ENCODE measurements at places on chromosomes 2 and 18.

DNA sequence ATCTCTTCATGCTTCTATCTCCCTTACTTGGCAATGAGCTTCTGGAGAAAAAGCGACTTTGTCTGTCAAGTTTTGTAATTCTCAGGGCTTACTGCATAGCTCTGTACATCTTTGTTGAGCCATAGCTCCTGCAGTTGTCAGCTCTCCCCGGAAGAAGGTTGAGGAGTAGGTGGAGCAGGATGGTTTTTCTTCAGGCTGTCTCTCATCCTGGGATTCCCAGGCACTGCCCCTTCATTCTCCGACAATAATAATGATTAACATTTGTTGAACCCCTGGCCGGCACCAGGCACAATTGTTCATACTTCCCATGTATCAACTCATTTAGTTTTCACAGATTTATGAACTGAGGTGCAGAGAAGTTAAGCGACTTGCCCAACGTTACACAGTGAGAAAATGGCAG is 23.5 kb upstream of the RHOB start:
- DNase-seq, result no peak

DNA sequence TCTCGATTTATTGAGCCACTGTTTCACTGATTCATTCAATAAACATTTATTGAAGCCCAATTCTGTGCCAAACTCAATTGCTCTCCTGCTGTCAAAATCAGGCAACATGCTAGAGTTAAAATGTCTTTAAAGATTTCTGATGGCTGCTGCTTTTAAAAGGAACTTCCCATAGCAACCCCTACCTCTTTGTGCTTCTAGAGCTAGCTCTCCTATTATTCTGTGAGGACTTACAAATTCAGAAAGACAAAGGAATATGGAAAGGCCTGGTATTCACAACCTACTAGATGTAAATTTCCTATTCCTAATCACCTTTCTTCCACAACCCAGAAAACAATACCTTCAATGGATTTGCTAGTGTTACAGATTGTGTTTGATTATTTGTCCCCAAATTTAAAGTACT is 395.5 kb downstream of the NRXN1 start:
- no peak for DNase-seq

DNA sequence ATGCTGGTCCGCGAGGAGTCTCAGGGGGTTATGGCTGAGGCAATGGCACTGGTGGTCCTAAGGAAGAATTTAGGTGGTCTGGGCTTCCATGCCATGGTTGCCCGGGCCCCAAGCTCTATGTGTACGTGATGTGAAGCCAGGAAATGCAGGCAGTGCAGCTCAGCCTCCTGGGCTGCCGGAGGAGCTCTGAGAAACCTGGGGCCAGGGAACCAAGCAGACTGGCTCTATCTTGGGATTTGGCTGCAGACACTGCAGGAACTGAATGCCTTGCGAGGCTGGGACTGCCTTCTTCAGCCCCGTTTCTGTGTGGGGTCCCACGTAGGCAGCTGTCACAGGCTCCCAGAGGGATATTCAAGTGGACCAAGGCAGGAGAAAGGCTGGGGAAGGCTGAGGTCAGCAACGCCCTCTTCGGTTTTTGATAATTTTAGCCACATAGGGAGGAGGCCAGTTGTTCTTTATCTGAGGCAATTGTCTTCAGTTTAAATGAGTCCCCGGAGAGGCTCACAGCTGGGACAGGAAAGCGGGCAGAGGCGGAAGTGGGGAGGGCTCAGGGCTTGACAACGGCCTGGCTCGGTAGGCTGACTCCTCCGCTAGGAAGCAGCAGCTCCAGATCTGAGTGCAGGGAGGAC is 77.7 kb downstream of the RHOB start:
- no peak for DNase-seq

GRCh38 chr2:1747065-1747941 is 3.0 kb upstream of the PXDN start:
- no peak for DNase-seq

DNA sequence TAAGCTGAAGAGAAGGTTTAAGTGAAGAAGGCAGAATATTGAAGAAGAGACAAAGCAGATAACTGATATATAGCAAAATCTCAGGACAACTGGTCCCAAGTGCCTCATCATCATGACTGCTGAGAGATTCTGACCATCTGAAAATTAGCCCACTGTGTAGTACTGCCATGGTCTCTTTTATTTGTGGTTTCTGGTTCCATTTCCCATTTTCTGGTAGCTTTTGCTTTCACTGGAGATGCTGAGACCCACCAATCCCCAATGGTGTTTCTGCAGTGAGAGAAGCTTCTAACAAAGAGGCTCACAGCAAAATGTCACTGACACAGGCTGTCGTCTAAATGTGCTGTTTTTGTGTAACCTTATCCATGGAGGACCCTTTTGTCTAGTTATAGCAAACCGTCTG is 79.5 kb downstream of the TMEM163 start:
- DNase-seq, result no peak

- DNase-seq, result no peak
These were observed 219.8 kb downstream of the SH3BP4 start for GRCh38 chr2:235171550-235172031.

DNA sequence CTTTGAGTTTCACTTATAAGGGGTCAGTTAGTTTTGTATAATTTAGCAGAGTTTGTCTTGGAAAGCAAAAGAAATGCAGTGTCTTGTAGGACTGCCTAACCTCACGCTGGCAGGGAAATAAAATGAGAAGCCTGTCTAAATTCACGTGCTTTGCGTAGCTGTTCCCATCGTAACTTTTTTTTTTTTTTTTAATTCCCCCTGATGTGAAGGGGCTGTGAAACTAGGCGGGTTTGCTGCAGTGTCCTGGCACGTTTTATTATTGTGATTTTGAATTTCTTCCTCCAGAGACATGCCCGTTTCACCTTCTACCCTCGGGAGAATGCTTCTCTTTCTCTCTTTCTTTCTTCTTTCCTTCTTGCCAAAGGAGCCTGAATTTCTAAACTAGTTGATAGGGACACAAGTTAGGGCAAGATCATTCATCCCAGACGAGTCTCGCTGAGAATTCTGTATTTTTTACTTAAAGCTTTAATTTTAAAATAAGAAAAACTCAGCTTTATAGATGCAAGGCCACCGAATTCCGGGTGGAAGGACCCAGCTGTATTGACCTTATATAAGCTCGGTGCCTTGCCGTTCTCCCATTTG is 2.3 kb downstream of the MEIS1 start:
- no peak for DNase-seq

- DNase-seq, result no peak
These were observed 41.0 kb downstream of the DTNB start for GRCh38 chr2:25632396-25632795.

- DNase-seq, result no peak
These were observed 324.5 kb upstream of the EPHA4 start for GRCh38 chr2:221896505-221897151.

DNA sequence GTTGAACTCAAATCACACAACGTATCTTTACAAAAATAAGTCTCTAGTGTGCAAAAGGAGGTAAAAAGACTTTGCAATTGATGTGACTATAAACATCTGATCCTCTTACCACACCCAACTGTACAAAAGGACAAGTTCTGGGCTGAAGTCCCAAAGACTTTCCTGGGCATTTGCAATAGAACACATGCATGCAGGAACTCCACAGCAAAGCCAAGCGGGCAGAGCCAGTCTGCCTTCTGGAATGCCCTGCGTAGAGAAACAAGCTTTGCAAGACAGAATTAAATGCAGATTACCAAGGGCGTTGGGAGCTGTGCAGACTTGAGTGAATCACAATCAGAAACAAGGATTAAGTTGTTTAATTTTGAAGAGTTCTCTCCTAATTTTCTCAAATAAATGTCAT is 208.4 kb upstream of the ZNF521 start:
- no peak for DNase-seq

DNA sequence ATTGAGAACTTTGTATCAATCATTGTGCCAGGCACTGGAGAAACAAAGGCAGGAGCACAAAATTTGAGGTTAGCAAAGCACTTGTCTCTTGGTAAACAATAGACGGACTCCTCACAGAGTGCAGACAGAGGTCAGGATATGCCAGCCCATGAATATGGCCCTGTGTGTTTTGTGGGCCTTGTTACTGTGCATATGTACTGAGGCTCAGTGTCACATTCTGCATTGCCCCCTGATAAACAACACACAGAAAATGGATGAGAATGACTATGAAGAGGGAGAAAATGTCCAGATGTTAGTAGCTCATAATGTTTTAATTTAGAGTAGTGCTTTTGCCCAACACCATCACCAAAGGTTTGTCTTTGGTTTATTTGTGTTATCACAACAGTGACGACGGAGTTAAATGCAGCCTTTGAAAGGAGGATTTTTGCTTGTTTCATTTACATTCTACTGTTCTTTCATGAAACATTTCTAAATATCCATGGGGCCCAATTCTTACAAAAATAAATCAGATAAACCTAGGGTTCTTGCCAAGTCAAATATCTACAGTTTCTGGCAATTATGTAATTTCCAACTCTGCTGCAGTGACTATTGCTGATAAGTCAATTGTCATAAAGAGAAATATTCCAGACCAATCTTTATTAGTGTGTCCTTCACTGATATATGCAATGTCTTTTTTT is 14.6 kb upstream of the NT5C1B start:
- no peak for DNase-seq

- no peak for DNase-seq
These were observed 335.3 kb downstream of the DLGAP1 start for GRCh38 chr18:4119813-4120212.

GRCh38 chr2:99862566-99862965 is 279.8 kb downstream of the AFF3 start:
- no peak for DNase-seq

DNA sequence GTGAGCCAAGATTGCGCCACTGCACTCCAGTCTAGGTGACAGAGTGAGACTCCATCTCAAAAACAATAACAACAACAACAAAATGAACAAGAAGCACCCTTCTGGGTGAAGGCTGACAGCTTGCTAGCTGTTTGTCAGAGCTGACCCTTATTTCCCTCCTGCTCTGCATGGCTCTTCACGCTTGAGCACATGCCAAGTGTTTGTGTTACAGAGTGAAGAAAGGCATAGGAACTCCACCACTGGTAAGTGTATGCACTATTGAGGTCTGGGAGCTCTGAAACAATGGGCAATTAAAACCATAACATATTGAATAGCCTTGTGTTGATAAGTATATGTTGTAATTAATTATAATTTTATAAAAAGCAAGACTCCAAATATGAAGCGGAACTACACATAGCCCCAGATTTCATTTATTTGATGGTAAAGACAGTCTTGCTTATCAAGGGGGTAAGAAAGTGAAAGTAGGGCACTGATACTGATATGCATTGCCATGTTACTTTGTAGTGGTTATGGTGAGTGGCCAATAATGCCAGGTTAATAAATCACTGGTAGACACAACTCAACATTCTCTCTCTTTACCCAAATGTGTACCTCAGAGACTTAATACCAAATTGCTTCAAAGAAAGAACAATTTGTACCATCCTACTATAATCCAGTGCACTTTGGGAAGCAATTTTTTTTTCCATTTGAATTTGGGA is 163.4 kb downstream of the VWC2L start:
- no peak for DNase-seq

DNA sequence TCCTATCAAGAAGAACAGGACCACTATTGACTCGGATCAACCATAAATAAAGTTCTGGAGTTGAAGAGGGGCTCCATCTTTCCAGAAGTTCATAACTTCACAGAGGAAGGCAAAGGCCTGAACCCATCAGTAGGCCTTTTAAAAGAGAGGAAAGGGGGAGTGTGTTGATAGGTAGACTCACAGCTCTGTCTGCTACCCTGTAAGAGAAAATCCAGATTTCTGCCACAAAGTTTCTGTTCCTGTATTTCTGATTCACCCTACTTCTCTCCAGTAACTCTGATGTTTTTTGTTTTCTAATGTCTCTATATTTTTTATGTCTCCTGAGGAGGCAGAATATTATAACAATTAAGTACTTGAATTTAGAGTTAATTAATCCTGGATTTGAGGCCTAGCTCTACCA is 564.0 kb downstream of the TNS1 start:
- DNase-seq, result no peak

- no peak for DNase-seq
These were observed 96.4 kb downstream of the USP40 start for GRCh38 chr2:233470011-233470687.

GRCh38 chr18:32372381-32373061 is 98.2 kb downstream of the GAREM1 start:
- no peak for DNase-seq

DNA sequence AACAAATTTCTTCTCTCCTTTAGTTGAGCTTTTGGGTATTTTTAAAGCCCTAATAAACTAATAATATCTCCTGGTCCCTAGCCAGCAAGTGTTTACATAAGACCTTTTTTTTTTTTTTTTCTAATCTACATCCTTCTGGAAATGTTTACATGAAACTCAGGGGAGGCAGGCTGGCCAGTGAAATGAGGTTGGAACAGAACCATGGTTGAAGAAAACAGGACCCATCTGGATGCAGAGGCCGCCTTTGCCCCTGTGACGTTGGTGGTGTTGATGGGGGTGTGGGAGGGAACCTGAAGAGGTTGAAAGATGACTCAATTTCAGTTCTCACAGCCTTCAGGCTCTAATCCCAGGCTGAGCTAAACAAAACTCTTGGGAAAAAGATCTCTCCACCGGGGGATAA is 118.5 kb downstream of the NRP2 start:
- no peak for DNase-seq

DNA sequence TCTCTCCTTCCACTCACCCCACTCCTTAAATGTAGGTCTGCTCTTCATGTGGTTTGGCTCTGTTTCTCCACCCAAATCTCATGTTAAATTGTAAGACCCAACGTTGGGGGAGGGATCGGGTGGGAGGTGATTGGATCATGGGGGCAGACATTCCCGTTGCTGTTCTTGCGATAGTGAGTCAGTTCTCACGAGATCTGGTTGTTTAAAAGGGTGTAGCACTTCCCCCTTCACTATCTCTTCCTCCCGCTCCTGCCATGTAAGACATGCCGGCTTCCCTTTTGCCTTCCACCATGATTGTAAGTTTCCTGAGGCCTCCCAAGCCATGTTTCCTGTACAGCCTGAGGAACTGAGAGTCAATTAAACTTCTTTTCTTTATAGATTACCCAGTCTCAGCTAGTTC is 1044.5 kb upstream of the POU3F3 start:
- DNase-seq, result no peak

DNA sequence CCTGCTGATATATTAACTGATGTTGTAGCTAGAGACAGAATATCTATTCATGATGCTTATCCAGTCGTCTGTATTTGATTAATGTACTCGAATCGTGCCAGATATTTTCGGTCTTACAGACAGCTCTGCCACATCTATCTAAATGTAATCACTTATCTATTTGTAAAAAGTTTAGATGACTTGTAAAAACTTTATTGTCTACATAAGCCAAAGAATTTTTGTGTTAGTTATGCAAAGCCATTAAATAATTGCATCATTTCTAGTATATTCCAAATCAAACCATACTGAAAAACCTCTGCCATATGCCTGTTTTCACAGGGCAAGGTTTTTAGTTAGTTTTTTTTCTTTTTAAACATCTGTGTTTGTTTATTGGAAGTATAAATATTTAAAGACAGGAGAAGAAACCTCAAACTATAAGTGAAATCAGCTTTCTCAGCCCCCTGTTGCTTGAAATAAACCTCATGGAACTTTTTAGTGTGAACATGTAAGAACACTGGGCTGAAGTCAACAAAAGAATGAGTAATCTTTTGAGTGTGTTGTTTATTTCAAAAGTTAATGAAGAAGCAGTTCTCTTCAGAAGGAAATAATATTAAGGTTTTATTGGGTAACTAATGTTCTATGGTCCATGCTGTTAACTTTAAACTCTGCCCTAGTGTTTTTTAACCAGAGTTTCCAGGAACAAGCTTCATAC is 657.6 kb upstream of the SYT4 start:
- no peak for DNase-seq

GRCh38 chr2:10120877-10121574 is 1.5 kb upstream of the RRM2 start:
- DNase-seq, result no peak

All from stimulated activated CD8-positive, alpha-beta memory T cell treated with anti-CD3 and anti-CD28 coated beads, Interleukin-4, amount 100 ng/mL, for 48 hours (primary cell).